ENCODE measurements at places on chromosomes 11 and 22. TPM values are rescaled to one million over a fixed set of nuclear protein-coding genes. Genes with fewer than 3 reads are reported as not detected.

DNA sequence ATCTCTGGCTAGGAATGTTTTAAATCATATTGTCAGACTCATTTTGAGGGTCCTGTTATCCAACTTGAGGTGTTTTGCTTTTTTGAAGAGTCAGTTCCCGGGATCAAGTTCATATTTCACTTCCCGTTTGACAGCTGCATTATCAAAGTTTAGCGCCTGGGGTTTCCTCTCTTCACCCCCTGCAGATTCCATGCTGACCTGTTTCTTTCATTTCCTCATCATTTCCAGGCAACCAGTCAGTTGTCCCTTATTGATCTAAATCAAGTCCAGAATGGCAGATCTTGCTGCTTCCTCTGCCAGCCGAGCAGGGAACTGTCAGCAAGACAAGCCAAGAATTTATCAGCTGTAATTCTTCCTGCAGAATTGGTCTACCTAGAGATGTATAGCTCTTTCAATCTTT, 197.6 kb upstream of the SYN3 start:
- no peak overlapping the region for H3K4me3 ChIP-seq
- H3K27ac ChIP-seq, result no peak overlapping the region
- H3K4me1 ChIP-seq, result no peaks in the 10 kb centered on the region
- no peak for DNase-seq
- H3K36me3 ChIP-seq, result no peaks in the 10 kb centered on the region

- H3K36me3 ChIP-seq, result no peaks in the 10 kb centered on the region
- H3K27me3 ChIP-seq, result peaks cover 3% of the 10 kb centered on the region
- no peak overlapping the region for H3K4me3 ChIP-seq
- no peak for DNase-seq
- no peak overlapping the region for H3K27ac ChIP-seq
- no peaks in the 10 kb centered on the region for H3K4me1 ChIP-seq
These were observed 46.3 kb downstream of the RBX1 start for GRCh38 chr22:40997520-40997919.

GRCh38 chr11:14554959-14555358, 34.8 kb upstream of the PSMA1 start:
- H3K36me3 ChIP-seq, result no peaks in the 10 kb centered on the region
- no peak overlapping the region for H3K4me3 ChIP-seq
- no peaks in the 10 kb centered on the region for H3K4me1 ChIP-seq
- DNase-seq, result peak; percentile 21

Gene MMP10
- total RNA-seq, result not detected

DNA sequence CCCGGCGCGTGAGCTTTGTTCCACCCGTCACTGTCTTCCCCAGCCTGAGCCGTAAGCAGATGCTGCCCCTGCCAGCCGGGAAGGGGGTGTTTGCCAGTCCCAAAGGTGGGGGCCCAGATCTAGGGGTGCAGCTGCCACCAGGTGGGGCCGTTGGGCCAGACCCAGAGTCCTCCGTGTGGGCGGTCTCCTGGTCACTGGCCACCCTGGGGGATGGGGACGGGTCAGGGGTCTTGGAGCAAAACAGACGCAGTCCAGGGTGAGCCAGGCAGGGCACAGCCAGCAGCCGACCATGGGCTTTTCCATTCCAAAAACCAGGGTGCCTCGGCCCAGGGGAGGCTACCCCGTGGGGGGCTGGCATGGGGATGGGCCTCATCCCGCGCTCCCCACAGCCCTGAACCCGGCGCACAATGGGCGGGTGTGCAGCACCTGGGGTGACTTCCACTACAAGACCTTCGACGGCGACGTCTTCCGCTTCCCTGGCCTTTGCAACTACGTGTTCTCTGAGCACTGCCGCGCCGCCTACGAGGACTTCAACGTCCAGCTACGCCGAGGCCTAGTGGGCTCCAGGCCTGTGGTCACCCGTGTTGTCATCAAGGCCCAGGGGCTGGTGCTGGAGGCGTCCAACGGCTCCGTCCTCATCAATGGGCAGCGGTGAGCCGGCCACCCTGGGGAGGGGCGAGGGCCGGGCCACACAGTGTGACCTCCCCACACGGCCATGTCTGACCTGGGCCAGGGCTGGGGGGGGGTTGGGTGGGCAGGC, 3.5 kb downstream of the MUC5B start:
- H3K4me1 ChIP-seq, result no peaks in the 10 kb centered on the region
- H3K27ac ChIP-seq, result no peak overlapping the region
- no peaks in the 10 kb centered on the region for H3K36me3 ChIP-seq
- DNase-seq, result no peak

DNA sequence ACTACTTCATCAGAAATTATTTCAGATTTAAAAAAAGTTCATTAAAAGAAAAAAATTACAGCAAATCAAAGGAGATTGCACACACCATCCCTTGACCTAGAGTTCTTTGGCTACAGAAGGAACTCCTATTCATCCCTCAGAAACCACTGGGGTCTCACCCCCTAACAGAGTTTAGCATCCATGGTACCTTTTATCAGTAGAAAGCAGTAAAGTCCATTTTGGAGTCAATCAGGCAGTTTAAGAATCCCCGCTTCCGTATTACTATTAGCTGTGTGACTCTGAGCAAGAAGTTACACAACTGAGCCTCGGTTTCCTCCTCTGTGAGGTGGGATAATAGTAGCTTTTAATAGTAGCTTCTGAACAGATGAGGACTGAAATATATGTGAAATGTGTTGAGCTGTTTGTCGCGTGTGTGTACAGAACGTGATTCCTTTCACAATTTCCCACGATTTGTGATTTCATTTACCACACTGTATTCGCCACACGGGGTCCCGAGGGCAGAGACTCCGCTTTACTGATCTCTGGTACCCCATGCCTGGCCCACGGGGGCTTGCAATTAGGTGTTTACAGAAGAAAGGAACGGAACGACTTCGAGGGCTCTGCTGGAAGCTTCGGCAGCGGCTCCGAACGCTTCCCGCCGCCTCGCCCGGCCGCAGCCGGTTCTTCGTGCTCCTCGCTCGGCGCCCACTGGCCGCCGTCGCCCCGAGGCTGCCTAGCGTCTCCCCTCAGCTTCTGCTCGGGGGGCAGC, 72.5 kb upstream of the ZBED5 start:
- no peaks in the 10 kb centered on the region for H3K36me3 ChIP-seq
- peak overlapping the region; percentile 96 for H3K4me3 ChIP-seq
- H3K4me1 ChIP-seq, result peaks cover 32% of the 10 kb centered on the region
- H3K27ac ChIP-seq, result peak overlapping the region; percentile 79
- no peaks in the 10 kb centered on the region for H3K27me3 ChIP-seq

DNA sequence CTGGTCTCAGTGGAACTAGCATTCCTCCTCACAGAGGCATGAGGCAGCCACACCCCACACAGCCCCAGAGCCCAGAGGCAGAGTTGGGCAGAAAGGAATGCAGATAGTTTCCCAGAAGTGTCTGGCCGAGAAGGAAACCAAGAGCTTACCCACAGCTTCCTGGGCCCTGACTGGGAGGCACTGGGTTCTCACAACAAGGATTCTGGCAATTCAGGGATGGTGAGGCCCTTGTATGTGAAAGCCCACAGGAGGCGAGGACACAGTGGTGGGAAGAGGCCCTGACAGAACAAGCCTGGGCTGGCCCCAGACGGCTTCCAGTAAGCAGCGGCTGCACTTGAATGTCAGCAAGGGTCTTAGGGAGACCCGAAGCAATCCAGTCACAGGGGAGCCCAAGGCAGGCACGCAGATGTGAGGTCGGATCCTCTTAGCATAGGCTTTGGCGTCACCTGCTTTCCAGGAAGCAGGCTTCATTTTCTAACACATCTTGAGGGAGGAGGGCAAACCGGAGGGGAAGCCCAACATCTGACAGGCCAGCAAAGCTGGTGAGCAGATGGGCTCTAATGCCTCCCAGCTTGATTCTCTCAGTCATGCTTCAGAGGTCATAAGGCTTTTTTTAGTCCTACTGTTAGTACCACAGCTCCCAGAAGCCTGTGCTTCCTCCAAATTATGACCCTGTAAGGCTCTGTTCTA, 78.3 kb upstream of the AKIP1 start:
- H3K4me1 ChIP-seq, result peaks cover 17% of the 10 kb centered on the region
- H3K4me3 ChIP-seq, result no peak overlapping the region
- no peak for DNase-seq
- H3K27me3 ChIP-seq, result no peaks in the 10 kb centered on the region

Gene KRTAP5-10
- total RNA-seq, result not detected

DNA sequence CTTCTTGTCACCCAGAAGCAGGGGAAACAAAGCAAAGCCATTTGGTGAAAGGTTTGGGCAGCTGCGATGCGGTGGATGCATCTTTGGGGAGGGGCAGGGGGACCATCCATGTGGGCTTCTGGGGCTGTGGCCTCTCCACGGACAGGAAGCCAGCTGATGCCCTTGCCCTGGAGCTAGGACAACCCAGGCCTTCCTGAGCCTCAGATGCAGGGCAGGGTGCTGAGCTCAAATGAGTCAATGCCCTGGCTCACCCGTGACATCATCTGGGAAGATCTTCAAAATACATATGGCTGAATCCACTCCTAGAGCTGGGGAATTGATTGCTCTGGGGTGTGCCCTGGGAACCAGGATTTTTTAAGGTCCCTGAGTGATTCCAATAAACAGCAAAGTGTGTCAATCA, 1418.2 kb downstream of the TBC1D22A start:
- no peak for DNase-seq
- no peaks in the 10 kb centered on the region for H3K27me3 ChIP-seq
- H3K4me1 ChIP-seq, result no peaks in the 10 kb centered on the region

Gene SEPTIN5
- total RNA-seq, result 15.9 TPM

DNA sequence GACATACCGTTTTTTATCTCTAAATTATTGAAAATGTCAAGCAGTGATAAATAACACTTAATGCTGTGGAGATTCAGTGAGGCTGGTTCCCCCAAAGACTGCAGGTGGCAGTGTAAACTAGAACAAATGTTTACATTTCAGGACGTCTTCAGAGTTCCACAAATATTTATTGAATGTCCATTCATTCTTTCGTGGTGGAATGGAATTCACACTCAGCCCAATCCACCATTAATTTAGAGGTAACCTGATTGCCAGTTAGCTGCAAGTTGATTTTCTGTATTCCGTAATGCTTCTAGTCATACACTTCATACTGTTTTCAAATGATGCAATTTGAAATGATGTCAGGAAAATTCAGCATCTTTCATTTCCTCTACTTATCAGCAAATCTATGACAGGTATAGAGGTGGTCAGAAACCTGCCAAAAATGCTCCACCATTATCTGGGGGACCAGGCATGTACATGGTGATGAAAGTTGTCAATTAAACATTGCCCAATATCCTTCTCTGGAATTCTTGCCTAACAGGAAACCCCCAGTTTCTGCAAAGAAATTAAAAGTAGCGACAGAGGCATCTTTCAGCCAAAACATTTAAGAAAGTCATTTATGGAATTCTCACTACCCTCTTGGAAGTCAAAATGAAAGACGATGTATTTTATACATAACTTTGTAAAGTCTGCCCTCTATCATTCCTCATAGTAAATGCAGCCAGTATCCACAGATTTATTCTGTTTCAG, 94.3 kb upstream of the BMAL1 start:
- H3K36me3 ChIP-seq, result no peaks in the 10 kb centered on the region
- H3K27me3 ChIP-seq, result no peaks in the 10 kb centered on the region
- no peak overlapping the region for H3K4me3 ChIP-seq

DNA sequence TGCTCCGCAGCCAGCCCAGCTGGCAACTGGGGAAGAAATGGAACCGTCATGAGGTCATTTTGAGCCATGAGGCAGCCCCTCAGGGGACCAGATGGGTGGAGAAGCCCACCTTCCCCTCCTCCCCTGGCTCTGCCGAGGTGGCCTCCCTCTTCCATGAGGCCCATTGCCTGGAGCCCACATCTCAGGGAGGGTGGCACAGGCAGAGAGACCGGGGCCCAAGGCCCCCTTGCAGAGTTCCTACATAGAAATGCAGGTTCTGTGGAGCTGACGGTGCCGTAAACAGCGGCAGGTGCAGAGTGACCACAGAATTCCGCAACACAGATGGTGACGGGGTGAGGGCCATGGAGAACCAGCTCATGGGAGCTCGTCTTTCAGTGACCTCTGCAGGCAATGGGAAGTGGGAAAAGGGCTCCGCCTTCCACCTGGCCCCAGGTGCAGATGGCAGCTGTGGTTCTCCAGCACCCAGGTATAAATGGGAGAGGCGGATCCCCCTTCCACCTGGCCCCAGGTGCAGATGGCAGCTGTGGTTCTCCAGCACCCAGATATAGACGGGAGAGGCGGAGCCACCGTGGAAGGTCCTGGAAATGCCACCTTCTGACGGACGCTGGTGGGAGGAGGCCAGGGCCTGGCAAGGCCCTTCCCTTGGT, 765.4 kb downstream of the BRD1 start:
- peaks cover 7% of the 10 kb centered on the region for H3K27me3 ChIP-seq
- DNase-seq, result no peak
- H3K4me1 ChIP-seq, result no peaks in the 10 kb centered on the region
- H3K27ac ChIP-seq, result no peak overlapping the region

Gene APOBEC3G
- 2.7 TPM for total RNA-seq

Gene C11orf86
- not detected for total RNA-seq

Measured in gastrocnemius medialis (tissue), 4 donors.